Endothelial cell of umbilical vein (primary cell): ENCODE measurements at places on chromosomes 2 and 18.

GRCh38 chr18:67199993-67200617 is 316.4 kb downstream of the DSEL start:
- DNase-seq: peak; percentile 72

GRCh38 chr18:9135912-9136314 is 668 bp upstream of the ANKRD12 start:
- peak; percentile 44 for DNase-seq

- no peak for DNase-seq
These were observed 3.9 kb upstream of the HOXD10 start for GRCh38 chr2:176112375-176113302.

- DNase-seq: no peak
These were observed 18.5 kb downstream of the PHOSPHO2 start for GRCh38 chr2:169712791-169713227.

DNA sequence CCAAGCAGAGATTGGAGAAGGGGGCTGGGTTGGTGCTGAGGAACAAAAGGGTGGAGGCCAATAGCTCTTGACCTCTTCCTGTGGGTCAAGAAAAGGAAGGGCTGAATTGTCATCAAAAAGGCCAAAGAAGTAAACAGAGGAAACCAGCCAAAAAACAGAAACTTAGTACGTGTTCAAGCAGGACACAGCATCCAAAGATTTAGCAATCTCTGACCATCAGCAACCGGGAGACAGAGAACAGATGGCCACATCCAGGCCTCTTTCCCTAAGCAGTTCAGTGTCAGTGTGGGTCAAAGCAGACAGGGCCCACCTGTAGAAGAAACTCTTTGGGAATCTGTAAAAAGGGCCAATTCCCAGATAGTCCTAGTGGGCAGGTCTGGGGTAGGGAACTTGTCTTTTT is 2.9 kb downstream of the DNPEP start:
- DNase-seq: no peak
